ENCODE measurements at places on chromosomes 1 and 21. TPM values are rescaled to one million over a fixed set of nuclear protein-coding genes. Genes with fewer than 3 reads are reported as not detected.

The OR2M3 gene
- total RNA-seq = not detected

The GJA5 gene
- total RNA-seq = not detected

The RNF223 gene
- 0.39 TPM for total RNA-seq

The GNAT2 gene
- 0.18 TPM for total RNA-seq

The FOXO6 gene
- total RNA-seq = 0.49 TPM

The CFHR4 gene
- total RNA-seq = not detected

The SYTL1 gene
- total RNA-seq = 0.68 TPM

The SSBP3 gene
- total RNA-seq = 9.2 TPM

The KRTAP20-3 gene
- not detected for total RNA-seq

The BEND5 gene
- total RNA-seq = not detected

The PLOD1 gene
- 86.9 TPM for total RNA-seq

The PGLYRP4 gene
- not detected for total RNA-seq

The CYP4A11 gene
- total RNA-seq = not detected

The ZZZ3 gene
- 25.8 TPM for total RNA-seq

Data from A549 treated with DMSO at 1 μM for 4 hours (cell line).